ENCODE measurements at places on chromosomes 1 and 21.
A peak's percentile ranks its signal among the peaks of the same experiment; 100 is the strongest.

GRCh38 chr1:27292106-27292505, 29.9 kb upstream of the TMEM222 start:
- peak; percentile 47 for DNase-seq

DNA sequence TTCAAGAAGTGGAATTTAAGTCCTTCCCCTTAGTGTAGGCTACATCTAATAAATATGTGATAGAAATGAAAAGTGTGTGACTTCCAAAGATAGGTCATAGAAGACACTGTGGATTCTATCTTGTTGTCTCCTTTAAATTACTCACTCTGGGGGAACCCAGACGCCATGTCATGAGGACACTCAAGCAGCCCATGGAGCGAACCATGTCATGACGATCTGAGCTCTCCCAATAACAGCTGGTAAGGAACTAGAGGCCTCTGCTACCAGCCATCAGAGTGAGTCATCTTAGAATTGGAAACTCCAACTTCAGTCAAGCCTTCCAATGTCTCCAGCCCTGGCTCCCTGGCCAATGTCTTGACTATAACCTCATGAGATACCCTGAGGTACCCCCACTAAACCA, 6.3 kb downstream of the COA7 start:
- no peak for DNase-seq

GRCh38 chr1:78171736-78172590, 126.2 kb downstream of the GIPC2 start:
- DNase-seq = peak; percentile 15

DNA sequence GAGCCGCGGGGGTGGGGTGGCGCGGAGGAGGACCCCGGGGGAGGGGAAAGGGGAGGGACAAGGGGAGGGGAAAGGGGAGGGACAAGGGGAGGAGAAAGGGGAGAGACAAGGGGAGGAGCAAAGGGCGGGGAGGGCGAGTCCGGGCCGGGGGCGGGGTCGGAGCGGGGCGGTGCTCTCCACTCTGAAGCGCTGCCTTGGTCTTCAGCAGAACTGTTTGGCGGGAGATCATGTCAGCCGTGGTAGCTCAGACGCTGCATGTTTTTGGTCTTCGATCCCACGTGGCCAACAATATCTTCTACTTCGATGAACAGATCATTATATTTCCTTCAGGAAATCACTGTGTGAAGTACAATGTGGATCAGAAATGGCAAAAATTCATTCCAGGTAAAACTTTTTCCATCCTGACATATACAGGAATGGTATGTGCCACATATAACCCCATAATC, 420 bp downstream of the CFAP57 start:
- peak; percentile 54 for DNase-seq

GRCh38 chr1:214444182-214444939, 107.0 kb downstream of the PTPN14 start:
- no peak for DNase-seq

DNA sequence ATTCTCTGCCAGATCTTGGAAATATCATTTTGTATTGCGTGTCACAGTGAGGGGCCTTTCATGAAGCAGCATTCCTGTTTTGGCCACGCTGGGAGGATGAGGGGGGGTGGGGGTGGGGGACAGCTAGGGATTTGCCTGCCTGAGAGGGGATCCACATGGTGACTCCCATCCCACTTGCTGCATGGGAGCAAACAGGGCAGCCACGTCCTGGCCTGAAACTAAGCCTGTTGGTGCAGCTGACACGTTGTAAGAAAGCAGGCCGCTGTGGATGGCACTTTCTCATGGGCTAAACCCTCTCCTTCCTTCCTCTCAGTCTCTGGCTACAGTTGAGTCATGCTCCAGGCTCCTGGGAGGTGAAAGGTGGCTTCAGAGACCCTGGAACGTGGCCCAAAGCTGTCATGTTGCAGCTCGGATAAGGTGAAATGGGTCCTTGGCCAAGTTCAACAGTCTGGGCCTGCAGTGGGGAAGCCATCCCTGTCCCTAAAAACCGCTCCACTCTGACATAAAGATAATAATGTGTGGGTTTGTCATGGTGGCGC, 346.7 kb upstream of the VAMP3 start:
- no peak for DNase-seq

DNA sequence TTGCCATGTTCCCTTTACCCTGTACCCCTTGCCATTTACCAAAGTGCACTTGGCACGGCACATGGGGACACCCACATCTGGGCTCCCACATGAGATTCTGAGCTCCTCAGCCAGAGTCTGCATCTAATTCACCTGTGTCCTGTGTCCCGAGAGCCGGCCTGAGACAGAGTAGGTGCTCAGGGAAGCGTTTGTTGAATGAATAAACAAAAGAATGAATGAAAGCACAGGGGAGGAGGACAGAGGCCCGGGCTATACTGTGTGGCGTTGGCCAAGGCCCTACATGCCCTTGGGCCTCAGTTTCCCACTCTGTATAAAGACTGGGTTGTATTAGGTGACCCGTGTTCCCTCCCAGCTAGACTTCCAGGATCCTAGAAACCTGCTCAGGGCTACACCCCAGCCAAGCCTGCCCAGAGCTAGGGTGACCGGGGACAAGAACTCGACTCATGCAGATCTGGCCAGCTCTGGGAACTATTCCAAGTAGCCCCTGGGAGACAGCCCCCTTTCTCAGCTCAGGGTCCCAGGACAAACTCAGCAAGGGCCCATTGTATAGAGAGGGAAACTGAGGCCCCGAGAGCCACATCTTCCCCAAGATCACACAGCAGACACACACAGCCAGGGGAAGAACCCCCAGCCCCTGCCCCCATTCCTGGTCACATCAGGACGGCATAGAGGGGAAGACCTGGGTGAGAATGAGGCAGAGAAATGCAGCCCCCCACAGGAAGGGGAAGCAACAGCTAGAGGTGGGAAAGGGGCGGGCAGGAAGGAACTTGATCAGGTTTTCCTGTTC, 6.0 kb downstream of the EPHA2 start:
- no peak for DNase-seq

GRCh38 chr1:40637470-40638007, 27.9 kb downstream of the RIMS3 start:
- no peak for DNase-seq

DNA sequence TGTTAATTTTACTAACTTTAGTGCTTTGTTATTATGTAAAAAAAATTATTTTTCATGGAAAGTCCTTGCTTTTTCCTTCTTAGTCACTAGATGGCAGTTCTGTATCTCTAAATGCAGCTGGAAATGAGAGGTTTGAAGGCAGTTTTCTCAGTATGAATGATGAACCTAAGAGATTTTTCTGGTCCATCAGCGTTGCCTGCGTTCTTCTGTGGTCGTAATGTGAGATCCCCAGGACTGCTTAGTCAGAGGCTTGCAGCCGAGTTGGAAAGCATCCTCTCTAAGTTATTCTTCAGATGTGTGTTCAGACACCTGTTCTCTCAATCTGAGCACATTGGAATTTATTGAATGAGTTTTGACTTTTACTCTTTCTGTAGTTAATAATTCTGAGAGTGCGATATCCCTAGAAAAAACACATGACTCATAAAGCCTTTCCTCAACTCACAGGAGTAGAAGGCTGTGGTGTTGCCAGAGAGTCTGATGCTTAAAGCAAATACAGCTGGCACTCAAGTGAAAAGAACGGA, 99.3 kb downstream of the FMN2 start:
- peak; percentile 15 for DNase-seq

- DNase-seq = no peak
Observed at GRCh38 chr1:118900643-118901440, 87.3 kb downstream of the TBX15 start.

DNA sequence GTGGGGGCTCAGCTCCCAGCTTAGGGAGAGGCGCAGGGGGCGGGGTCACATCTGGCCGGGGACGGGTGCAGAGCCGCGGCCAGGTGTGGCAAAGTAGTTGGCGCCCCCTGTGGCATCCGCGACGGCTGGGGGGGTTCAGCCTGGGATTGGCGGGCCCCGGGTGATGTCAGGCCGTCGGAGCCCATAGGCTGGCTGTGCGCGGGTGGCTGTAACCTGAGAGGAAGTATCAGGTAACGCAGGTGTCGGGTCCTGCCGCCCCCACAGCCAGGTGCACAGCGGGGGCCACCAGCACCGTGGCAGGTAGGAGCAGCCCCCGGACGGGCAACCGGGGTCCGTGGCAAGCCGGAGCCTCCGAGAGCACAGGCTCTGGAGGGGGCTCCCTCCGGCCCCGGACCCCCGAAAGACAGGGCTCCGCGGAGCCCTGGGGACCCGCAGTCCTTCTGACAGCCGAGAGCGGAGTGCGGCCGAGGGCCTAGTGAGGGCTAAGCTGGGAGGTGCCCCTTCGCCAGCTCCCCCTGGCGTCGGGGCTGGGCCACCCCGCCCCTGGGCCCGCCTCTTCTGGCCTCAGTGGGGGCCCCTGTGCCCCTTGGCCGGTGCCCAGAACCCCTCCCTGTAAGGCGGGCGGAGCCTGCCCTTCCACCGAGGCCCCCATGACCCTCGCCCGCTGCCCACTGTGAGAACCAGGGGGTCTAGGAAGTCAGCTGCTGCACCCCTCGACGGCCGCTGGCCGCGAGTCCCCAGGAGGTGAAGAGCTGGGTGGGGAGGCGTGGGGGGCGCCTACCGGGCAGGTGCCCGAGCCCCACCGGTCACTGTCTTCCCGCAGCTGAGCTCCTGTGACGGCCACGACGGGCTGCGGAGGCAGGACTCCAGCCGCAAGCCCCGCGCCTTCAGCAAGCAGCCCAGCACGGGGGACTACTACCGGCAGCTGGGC, 17.9 kb downstream of the TNFRSF25 start:
- no peak for DNase-seq

- DNase-seq = peak; percentile 43
Observed at GRCh38 chr1:159598196-159598595, 10.6 kb downstream of the APCS start.

GRCh38 chr1:63363014-63363413, 4.4 kb upstream of the ALG6 start:
- DNase-seq = no peak

DNA sequence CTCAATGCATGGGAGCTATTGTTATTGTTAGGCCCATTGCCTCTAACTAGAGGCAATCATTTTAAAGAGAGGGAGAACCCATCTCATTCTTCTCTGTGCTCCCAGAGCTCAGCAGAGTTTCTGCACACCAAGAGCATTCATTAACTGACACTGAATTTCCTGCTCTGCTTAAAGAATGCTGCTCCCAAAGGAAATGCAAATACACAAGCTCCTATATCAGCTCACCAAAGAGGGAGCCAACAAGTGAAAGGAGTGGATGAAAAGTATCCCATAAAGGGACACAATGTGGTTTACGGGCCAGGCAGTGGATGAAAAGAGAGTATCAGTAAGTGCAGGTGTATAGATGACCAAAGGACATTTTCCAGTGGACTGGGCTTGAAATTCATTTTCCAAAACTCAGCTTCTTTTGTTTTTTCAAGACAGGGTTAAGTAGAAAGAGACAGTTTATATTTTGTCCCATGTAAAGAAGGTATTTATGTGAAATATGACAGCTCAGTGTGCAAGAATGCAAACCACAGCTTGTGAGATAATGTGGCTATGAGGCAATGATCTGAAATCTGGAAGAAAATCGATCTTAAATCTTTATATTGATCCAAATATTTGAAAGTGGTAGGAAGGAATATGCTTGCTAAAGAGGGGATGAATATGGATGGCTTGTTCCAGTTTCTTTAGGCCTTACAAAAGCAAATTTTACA, 207.7 kb upstream of the CAMK1G start:
- DNase-seq = no peak

DNA sequence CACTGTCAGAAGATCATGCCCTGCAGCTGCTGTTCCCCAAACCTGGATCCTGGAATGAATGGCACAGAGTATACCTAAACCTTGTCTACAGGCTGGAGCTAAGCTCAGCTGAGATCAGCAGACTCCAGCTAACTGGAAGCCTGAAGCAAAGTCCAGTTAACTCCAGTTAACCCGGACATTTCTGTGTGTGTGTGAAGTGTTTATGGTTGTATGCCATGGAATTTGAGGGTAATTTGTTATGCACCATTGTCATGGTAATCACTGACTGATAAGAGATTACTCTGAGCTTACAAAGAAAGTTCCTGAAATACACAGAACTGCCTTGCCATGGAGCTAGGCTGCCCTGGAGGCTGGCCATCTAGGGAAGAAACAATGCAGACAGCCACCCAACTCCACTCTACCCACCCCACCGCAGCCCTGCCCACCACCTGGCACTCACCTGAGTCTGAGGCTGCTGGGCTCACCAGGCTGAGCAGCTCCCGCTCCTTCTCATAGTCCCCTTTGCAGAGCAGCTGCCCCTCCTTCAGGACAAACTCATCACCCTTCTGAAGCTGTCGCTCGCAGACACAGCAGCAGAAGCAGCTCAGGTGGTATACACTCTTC, 107.4 kb downstream of the LMX1A start:
- DNase-seq = no peak

- DNase-seq = no peak
Observed at GRCh38 chr1:201014816-201015200, 8.7 kb downstream of the KIF21B start.

DNA sequence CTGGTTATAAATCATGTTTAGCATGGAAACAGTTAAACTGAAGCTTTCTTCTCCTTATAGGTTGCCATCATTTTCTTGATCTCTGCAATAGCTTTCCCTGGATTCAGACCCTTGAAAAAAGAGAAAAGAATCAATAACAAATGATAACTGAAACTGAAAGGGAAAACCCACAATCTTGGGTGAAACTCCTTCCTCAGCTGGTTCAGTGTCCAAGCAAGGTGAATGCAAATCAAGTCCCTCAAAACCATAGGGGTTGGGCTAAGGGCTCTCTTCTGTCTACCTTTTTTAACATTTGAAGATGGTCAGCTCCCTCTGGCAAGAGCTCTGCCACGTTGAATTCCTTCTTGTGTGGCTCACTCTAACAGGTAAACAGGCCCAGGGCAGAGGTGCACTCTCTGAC, 7.1 kb upstream of the ATP13A2 start:
- DNase-seq = no peak

DNA sequence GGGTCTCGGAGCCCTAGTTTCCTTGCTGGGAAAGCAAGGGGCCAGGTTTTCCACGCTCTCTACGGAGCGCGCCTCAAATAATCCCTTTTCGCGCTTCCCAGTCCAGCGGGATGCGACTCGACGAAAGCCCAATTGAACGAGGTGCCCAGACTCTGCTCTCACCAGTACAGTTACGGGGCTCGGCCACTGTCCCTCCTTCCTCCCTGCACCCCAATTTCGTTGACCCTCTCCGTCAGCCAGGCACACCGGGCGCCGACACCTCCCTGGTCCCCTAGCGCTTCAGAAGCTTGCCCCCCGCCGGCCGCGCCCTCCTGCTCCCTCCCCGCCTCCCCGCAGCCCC, 389 bp downstream of the SEMA6C start:
- DNase-seq = no peak

GRCh38 chr1:1079408-1080121, 5.5 kb upstream of the RNF223 start:
- peak; percentile 92 for DNase-seq

- no peak for DNase-seq
Observed at GRCh38 chr1:155984341-155984740, 6.0 kb upstream of the ARHGEF2 start.

- DNase-seq = no peak
Observed at GRCh38 chr1:228236744-228237143, 28.9 kb downstream of the OBSCN start.

DNA sequence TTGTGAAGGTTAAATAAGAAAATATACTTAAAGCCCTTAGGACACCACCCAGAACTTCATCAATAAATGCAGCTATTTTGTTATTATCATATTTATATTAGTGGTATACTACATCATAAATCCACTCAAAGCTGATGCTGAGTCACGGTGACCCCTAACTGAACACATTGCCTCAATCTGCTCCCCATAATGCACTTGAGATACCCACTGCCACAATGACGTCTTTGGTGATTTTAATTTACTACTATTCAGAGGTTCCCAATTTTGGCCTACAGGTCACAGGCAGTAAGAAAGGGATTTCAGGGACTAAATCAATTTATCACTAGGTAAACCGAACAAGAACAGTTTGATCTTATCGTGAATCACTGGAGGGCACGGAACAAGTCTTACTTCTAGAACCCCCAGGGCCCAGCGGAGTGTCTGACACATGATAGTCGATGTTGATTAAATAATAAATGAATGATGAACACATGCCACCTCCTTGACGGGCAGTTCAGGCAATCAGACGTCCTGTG, 493 bp upstream of the CHD1L start:
- no peak for DNase-seq
